Psoas muscle (tissue), 8 donors: ENCODE measurements at places on chromosomes 12 and 14.

GRCh38 chr14:23300687-23301223 lies 1.9 kb downstream of the PPP1R3E start:
- peaks cover 37% of the 10 kb centered on the region for H3K36me3 ChIP-seq
- H3K4me1 ChIP-seq, result peaks cover 25% of the 10 kb centered on the region
- DNase-seq, result peak; percentile 61
- peak overlapping the region; percentile 78 for H3K4me3 ChIP-seq

GRCh38 chr14:95611293-95611880 lies 74.8 kb upstream of the TCL1B start:
- no peak overlapping the region for H3K4me3 ChIP-seq
- peaks cover 15% of the 10 kb centered on the region for H3K27me3 ChIP-seq
- no peaks in the 10 kb centered on the region for H3K36me3 ChIP-seq
- H3K27ac ChIP-seq, result no peak overlapping the region
- DNase-seq, result no peak

- no peak for DNase-seq
- peak overlapping the region; percentile 78 for H3K4me3 ChIP-seq
- peaks cover 61% of the 10 kb centered on the region for H3K4me1 ChIP-seq
- H3K27me3 ChIP-seq, result no peaks in the 10 kb centered on the region
- no peaks in the 10 kb centered on the region for H3K36me3 ChIP-seq
These were observed 2.9 kb downstream of the NUDT4 start for GRCh38 chr12:93380480-93381121.

- no peaks in the 10 kb centered on the region for H3K27me3 ChIP-seq
- H3K4me3 ChIP-seq, result peak overlapping the region; percentile 94
- peak overlapping the region; percentile 100 for H3K27ac ChIP-seq
- H3K4me1 ChIP-seq, result peaks cover 32% of the 10 kb centered on the region
- H3K36me3 ChIP-seq, result peaks cover 27% of the 10 kb centered on the region
These were observed 2.0 kb upstream of the ERC1 start for GRCh38 chr12:989051-989450.

- no peak overlapping the region for H3K4me3 ChIP-seq
- no peak for DNase-seq
- no peak overlapping the region for H3K27ac ChIP-seq
- no peaks in the 10 kb centered on the region for H3K36me3 ChIP-seq
- H3K4me1 ChIP-seq, result peaks cover 20% of the 10 kb centered on the region
- H3K27me3 ChIP-seq, result no peaks in the 10 kb centered on the region
These were observed 30.4 kb downstream of the FRS2 start for GRCh38 chr12:69500631-69501030.

DNA sequence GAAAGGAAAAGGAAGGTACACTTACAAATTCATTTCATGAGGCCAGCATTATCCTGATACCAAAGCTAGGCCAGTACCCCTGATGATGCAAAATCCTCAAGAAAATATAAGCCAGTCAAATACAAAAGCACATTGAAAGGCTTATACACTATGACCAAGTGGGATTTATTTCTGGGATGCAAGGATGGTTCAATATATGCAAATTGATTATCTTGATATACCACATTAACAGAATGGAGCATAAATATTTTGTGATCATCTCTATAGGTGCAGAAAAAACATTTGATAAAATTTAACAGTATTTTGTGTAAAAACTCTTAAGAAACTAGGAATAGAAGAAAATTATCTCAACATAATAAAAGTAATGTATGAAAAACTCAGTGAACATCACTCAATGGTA lies 97.0 kb upstream of the BCAT1 start:
- no peak overlapping the region for H3K4me3 ChIP-seq
- H3K27me3 ChIP-seq, result no peaks in the 10 kb centered on the region
- no peaks in the 10 kb centered on the region for H3K4me1 ChIP-seq
- no peak for DNase-seq
- no peak overlapping the region for H3K27ac ChIP-seq

GRCh38 chr12:88529531-88530488 lies 50.5 kb downstream of the KITLG start:
- H3K4me1 ChIP-seq, result no peaks in the 10 kb centered on the region
- no peak overlapping the region for H3K27ac ChIP-seq
- DNase-seq, result no peak
- H3K27me3 ChIP-seq, result no peaks in the 10 kb centered on the region
- no peak overlapping the region for H3K4me3 ChIP-seq

DNA sequence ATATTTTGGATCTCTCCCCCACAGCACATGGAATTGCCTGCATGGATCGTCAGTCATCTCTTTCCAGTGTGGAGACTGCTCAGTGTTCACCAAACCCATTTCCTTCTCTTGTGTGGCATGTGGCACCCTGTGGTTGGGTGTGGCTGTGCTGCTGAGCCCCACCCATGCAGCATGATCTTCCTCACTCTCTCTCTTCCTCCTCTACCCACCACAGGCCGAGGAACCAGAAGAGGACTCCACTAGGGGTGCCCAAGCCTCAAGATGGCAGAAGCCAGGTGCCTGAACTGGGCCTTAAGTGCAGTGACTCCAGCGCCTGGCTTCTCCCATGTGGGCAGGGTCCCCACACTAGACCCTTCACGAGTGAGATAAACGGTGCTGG lies 66.8 kb upstream of the GPR68 start:
- H3K36me3 ChIP-seq, result no peaks in the 10 kb centered on the region
- DNase-seq, result no peak
- no peaks in the 10 kb centered on the region for H3K4me1 ChIP-seq
- H3K4me3 ChIP-seq, result no peak overlapping the region

DNA sequence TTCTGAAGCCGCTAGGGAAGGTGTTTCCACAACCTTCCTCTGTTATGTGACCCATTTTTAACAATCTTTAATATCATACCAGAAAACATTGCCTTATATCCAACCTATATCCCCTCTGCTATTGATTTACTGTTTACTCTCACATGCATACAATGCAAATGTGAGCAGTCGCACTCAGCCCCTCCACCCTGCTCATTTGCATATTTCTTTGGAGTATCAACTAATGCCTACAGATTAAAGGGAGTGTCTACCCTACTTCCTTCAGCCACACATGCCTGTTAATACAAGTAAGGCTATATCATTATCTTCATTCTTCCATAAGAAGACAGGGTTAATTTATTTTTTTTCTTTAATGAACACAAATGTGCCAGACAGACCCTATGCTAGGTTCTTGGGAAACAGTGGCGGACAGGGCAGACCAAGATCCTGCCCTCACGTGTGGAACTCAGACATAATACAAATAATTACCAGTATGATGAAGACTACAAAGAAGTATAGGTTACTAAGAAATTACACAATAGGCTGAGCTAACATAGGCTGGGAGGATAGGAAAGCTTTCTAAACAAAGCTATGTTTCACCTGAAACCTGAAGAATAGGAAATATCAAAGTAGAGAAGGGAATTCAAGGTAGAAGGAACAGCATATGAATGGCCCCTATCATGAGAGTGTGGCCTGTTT lies 107.3 kb upstream of the MDM1 start:
- DNase-seq, result no peak
- no peaks in the 10 kb centered on the region for H3K27me3 ChIP-seq
- H3K4me1 ChIP-seq, result peaks cover 22% of the 10 kb centered on the region

GRCh38 chr12:102107970-102108369 lies 11.9 kb downstream of the NUP37 start:
- H3K36me3 ChIP-seq, result peaks cover 71% of the 10 kb centered on the region
- no peak overlapping the region for H3K4me3 ChIP-seq
- no peaks in the 10 kb centered on the region for H3K27me3 ChIP-seq
- DNase-seq, result no peak

- H3K27ac ChIP-seq, result no peak overlapping the region
- no peak overlapping the region for H3K4me3 ChIP-seq
- no peak for DNase-seq
- H3K4me1 ChIP-seq, result no peaks in the 10 kb centered on the region
These were observed 229.5 kb downstream of the IPO8 start for GRCh38 chr12:30466093-30466585.

GRCh38 chr14:75634848-75635247 lies 25.8 kb downstream of the ERG28 start:
- H3K36me3 ChIP-seq, result peaks cover 5% of the 10 kb centered on the region
- H3K27me3 ChIP-seq, result no peaks in the 10 kb centered on the region
- DNase-seq, result no peak
- H3K27ac ChIP-seq, result no peak overlapping the region
- no peaks in the 10 kb centered on the region for H3K4me1 ChIP-seq
- H3K4me3 ChIP-seq, result no peak overlapping the region

GRCh38 chr12:124510301-124510970 lies 57.0 kb downstream of the NCOR2 start:
- DNase-seq, result peak; percentile 53
- peaks cover 87% of the 10 kb centered on the region for H3K4me1 ChIP-seq
- no peaks in the 10 kb centered on the region for H3K27me3 ChIP-seq

DNA sequence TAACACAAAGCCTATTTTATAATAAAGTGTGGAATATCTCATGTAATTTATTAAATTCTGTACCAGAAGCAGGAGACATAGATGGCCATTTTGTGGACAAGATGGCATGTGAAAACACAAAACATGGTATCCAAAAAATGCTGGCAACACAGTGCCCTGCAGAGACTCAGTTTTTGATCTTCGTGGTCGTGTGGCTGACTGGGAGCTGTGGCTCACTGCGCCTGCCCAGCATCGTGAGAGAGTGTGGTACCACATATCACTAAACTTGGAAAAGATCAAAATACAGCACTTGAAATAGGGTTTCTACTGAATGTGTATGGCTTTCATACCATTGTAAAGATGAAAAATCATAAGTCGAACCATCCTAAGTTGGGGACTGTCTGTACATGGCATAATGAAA lies 43.0 kb upstream of the MANSC4 start:
- no peak overlapping the region for H3K4me3 ChIP-seq
- H3K27ac ChIP-seq, result no peak overlapping the region
- H3K27me3 ChIP-seq, result no peaks in the 10 kb centered on the region
- DNase-seq, result no peak

DNA sequence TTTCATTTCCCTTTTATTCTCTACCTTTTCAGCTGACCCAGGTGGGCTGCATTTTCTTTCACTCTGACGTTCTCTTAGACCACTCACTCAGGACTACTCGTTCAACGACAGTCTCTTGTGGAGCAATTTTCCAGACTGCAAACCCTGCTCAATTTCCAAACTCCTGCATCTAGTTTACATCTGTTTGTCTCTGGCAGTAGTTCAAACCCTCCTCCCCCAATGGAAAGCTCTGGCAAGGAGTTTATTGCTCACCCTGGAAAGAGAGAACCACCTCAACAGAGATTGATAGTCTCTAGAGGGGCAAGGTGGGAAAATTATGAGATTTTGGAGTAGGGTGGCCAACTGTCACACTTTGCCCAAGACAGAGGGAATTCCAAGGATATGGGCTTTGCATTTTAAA lies 130.2 kb downstream of the TSHR start:
- no peaks in the 10 kb centered on the region for H3K4me1 ChIP-seq
- no peak for DNase-seq
- H3K36me3 ChIP-seq, result no peaks in the 10 kb centered on the region
- H3K4me3 ChIP-seq, result no peak overlapping the region
- H3K27me3 ChIP-seq, result no peaks in the 10 kb centered on the region

GRCh38 chr14:77964586-77964985 lies 164.7 kb downstream of the ADCK1 start:
- H3K27me3 ChIP-seq, result peaks cover 2% of the 10 kb centered on the region
- DNase-seq, result no peak
- no peak overlapping the region for H3K4me3 ChIP-seq
- no peaks in the 10 kb centered on the region for H3K4me1 ChIP-seq
- H3K36me3 ChIP-seq, result no peaks in the 10 kb centered on the region
- no peak overlapping the region for H3K27ac ChIP-seq

DNA sequence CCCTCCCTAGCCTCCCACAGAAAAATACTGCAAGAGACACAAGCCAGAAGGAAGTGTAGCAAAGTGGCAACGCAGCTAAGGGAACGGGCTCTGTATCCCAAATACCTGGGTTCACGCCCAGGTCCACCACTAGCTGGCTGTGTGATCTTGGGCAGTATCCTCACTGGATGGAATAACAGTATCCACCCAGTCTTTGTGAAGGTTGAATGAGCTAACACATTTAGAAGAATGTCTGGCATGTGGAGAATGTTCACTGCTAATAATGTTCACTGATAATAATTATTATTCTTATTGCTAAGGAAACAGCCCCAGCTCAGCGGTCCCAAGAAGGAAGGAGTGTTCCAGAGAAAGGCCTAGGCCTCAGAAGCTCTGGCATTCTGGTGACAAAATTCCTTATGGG lies 70.9 kb downstream of the VWF start:
- no peaks in the 10 kb centered on the region for H3K4me1 ChIP-seq
- no peak overlapping the region for H3K27ac ChIP-seq
- no peak overlapping the region for H3K4me3 ChIP-seq
- peaks cover 10% of the 10 kb centered on the region for H3K36me3 ChIP-seq

- H3K36me3 ChIP-seq, result no peaks in the 10 kb centered on the region
- no peaks in the 10 kb centered on the region for H3K27me3 ChIP-seq
- no peak overlapping the region for H3K4me3 ChIP-seq
- H3K27ac ChIP-seq, result no peak overlapping the region
- H3K4me1 ChIP-seq, result peaks cover 21% of the 10 kb centered on the region
- no peak for DNase-seq
These were observed 31.6 kb downstream of the PDE6H start for GRCh38 chr12:15004421-15004820.

DNA sequence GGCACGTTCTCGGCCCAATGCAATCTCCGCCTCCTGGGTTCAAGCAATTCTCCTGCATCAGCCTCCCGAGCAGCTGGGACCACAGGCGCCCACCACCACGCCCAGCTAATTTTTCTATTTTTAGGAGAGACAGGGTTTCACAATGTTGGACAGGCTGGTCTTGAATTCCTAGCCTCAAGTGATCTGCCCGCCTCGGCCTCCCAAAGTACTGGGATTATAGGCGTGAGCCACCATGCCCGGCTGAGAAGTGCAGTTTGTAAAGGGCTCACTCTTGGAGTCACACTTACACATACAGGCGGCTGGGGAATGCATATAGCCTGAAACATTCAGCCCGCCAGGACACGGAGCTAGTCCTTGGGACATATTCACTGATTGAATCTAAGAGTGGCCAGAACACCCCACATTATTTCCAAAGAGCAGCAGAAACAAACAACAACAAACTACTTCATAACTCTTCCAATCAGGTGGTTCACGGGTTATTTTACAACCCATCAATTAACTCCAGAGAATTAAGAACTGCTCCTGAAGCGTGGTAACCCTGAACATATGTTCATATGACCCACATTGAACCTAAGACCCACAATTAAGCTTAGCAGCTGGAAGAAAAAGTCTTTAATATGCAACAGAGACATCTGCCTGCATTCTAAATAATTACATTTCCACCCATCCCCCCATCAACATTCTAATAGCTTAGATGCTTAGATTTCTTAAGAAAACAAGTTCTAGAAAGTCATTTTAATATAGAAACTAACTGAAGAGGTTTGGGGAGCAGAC lies 49.2 kb downstream of the SSH1 start:
- H3K27ac ChIP-seq, result peak overlapping the region; percentile 1
- H3K36me3 ChIP-seq, result peaks cover 7% of the 10 kb centered on the region
- no peak for DNase-seq
- H3K27me3 ChIP-seq, result no peaks in the 10 kb centered on the region
- no peak overlapping the region for H3K4me3 ChIP-seq

- H3K4me3 ChIP-seq, result no peak overlapping the region
- peaks cover 16% of the 10 kb centered on the region for H3K27me3 ChIP-seq
- H3K36me3 ChIP-seq, result no peaks in the 10 kb centered on the region
- H3K27ac ChIP-seq, result no peak overlapping the region
- no peak for DNase-seq
These were observed 368.6 kb downstream of the BCL11B start for GRCh38 chr14:98903371-98903770.

GRCh38 chr14:26597071-26597588 lies 703 bp downstream of the NOVA1 start:
- peaks cover 25% of the 10 kb centered on the region for H3K27me3 ChIP-seq
- DNase-seq, result peak; percentile 20
- no peaks in the 10 kb centered on the region for H3K36me3 ChIP-seq
- no peaks in the 10 kb centered on the region for H3K4me1 ChIP-seq
